Chondrocyte (in vitro differentiated cells): ENCODE measurements at places on chromosomes 4 and X. TPM values are rescaled to one million over a fixed set of nuclear protein-coding genes. Genes with fewer than 3 reads are reported as not detected.

- H3K27me3 ChIP-seq = no peaks in the 10 kb centered on the region
- peaks cover 15% of the 10 kb centered on the region for H3K36me3 ChIP-seq
- DNase-seq = no peak
- H3K4me3 ChIP-seq = peak overlapping the region; percentile 67
Observed at GRCh38 chr4:154004507-154005170, 215.8 kb upstream of the SFRP2 start.

GRCh38 chrX:24241822-24242648 lies 71.8 kb downstream of the SUPT20HL2 start:
- peak overlapping the region; percentile 36 for H3K4me3 ChIP-seq
- no peaks in the 10 kb centered on the region for H3K27me3 ChIP-seq
- no peak for DNase-seq
- H3K4me1 ChIP-seq = peaks cover 41% of the 10 kb centered on the region

DNA sequence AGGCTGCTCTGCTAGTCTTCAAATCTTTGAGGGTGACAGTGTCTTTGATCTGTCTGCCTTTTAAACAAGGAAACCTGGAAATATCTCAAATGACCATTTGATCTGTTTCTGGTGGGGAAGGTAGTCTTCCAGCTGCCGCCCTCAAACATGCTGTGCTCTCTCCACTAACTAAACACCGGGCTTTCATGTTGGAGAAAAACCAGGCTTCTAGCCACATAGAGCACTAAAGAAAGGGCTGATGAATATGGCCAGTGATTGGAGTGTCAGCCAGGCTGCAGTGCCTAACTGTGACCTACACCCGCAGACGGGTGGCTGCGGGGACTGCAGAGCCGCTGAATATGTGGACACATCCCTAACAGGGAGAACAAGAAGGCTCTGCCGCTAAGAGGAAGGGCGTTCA lies 85.9 kb downstream of the UNC5C start:
- no peak for DNase-seq
- no peaks in the 10 kb centered on the region for H3K27me3 ChIP-seq
- no peak overlapping the region for H3K4me3 ChIP-seq
- peaks cover 9% of the 10 kb centered on the region for H3K4me1 ChIP-seq
- no peaks in the 10 kb centered on the region for H3K36me3 ChIP-seq

TMPRSS11A gene
- total RNA-seq = not detected in 3 replicates

- no peaks in the 10 kb centered on the region for H3K27me3 ChIP-seq
- no peaks in the 10 kb centered on the region for H3K4me1 ChIP-seq
- H3K36me3 ChIP-seq = no peaks in the 10 kb centered on the region
- DNase-seq = no peak
- H3K4me3 ChIP-seq = no peak overlapping the region
- H3K27ac ChIP-seq = no peak overlapping the region
Observed at GRCh38 chr4:104815665-104816064, 321.0 kb upstream of the CXXC4 start.

- no peak overlapping the region for H3K27ac ChIP-seq
- H3K36me3 ChIP-seq = no peaks in the 10 kb centered on the region
Observed at GRCh38 chr4:18593297-18594002, 571.9 kb upstream of the LCORL start.

- H3K36me3 ChIP-seq = peaks cover 2% of the 10 kb centered on the region
- H3K27me3 ChIP-seq = no peaks in the 10 kb centered on the region
- H3K4me1 ChIP-seq = peaks cover 15% of the 10 kb centered on the region
- no peak overlapping the region for H3K4me3 ChIP-seq
- H3K27ac ChIP-seq = no peak overlapping the region
Observed at GRCh38 chrX:129606918-129607317, 47.8 kb downstream of the APLN start.

TRPC5OS gene
- not detected in 3 replicates for total RNA-seq

GRCh38 chrX:128699716-128700285 lies 647.6 kb upstream of the ACTRT1 start:
- H3K27ac ChIP-seq = no peak overlapping the region
- H3K27me3 ChIP-seq = no peaks in the 10 kb centered on the region
- H3K4me3 ChIP-seq = no peak overlapping the region
- H3K36me3 ChIP-seq = no peaks in the 10 kb centered on the region
- no peak for DNase-seq

DNA sequence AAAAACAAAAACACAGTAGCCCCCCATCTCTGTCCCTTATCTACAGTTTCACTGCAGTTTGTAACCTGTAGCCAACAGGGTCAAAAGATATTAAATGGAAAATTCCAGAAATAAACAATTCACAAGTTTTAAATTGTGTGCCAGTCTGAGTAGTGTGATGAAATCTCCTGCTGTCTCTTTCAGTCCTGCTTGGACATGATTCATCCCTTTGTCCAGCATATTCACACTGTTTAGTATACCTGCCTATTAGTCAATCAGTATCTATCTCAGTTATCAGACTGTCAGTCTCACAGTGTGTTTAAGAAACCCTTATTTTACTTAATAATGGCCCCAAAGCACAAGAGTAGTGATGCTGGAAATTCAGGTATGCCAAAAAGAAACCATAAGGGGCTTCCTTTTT lies 21.9 kb downstream of the CNOT6L start:
- H3K27ac ChIP-seq = peak overlapping the region; percentile 74
- no peaks in the 10 kb centered on the region for H3K27me3 ChIP-seq
- H3K4me3 ChIP-seq = no peak overlapping the region
- DNase-seq = no peak

DNA sequence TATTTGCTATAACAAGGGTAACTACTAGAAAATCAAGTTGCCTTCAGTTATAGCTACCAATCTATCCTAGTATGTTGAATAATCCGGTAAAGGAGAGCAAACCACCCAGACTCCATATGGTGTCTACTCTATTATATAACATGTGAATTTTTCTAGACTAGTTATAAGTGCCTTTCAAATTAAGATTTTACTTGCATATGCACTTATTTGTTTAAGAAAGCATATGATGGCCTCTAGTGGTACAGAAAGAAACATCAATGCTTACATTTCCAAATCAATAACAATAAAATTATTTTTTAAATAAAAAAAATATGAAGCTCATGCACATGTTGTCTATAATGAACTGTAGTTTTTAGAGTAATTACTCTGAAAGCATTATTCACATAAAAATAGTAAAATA lies 1516.4 kb upstream of the PABPC4L start:
- H3K4me3 ChIP-seq = no peak overlapping the region
- H3K27ac ChIP-seq = no peak overlapping the region
- H3K4me1 ChIP-seq = no peaks in the 10 kb centered on the region

SLITRK2 gene
- total RNA-seq = not detected in 3 replicates
